GM13977 (cell line): ENCODE measurements at places on chromosomes 4 and X.
A peak's percentile ranks its signal among the peaks of the same experiment; 100 is the strongest.

GRCh38 chr4:159024266-159024665 is 78.6 kb upstream of the RAPGEF2 start:
- DNase-seq: no peak

GRCh38 chr4:19224820-19225219 is 1026.9 kb upstream of the SLIT2 start:
- DNase-seq: peak; percentile 9

GRCh38 chr4:111283066-111283677 is 660.3 kb upstream of the PITX2 start:
- peak; percentile 38 for DNase-seq

- DNase-seq: peak; percentile 19
Measured at GRCh38 chr4:163591614-163592020, 97.1 kb downstream of the TMA16 start.

DNA sequence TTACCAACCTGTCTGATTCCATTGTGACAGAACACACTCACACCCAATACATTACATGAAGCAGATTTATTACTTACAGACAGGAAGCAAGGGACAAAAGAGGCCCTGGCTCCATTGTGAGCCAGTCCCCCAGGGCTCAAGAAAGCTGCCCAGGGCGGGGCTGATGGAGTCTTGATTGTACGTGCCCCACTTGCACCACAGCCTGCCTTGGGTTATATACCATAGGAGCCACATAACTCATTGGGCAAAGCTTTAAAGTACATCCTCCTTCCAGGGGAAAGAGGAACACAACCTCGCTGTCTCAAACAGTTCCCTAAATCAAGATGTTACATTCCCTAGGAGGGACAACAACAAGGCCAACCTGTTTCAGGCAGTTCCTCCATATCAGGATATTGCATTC is 3.4 kb upstream of the ZRSR2 start:
- no peak for DNase-seq

DNA sequence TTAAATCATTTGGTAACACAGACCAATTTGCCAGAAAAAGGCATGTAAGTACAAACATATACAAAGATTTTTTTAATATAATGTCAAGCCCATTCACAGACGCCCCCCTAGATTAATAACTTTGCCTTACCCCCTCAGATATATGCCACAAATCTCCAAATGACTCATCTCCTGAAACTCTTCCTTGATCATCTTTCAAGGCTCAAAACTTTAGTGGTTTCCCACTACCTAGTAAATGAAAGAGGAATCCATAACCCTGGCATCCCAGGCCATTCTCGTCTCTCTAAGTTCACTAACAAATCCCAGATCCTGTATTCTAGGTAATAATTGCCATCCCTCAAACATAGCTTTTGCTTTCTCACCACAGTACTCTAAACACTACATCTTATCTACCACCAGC is 61.9 kb downstream of the PRSS12 start:
- DNase-seq: no peak

DNA sequence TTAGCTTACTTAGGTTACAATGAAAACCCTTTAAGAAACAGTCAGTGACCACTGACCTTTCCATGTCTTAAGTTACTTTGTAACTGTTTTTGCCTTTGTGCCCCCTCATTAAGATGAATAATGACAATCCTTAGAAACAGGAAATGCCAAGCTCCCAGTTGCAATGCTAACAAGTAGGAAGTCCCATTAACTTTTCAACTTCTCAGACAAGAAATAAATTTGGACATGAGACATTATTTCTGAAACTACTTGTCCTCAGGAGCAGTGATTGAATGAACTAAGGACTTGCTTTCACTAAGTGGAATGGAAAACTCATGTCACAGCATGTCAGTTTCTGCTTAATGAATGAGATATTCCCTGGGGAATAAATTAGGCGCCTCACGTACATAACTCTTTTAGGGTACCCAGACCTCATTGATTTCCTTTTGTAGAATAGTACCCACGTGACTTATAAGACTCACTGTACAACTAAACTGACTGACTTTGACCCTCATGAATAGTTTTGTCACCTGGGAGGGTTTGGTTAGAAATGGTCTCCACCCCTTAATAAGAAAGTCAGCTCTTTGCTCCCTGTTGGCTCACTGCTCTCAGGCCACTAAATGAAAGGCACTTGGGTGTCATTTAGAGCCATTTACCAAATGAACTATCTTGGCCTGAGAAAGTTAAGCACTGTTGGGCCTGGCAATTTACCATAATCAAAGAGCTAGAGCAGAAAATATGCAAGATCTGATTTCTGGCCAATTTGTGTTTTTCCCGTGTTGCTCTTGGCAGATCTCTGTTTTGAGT is 383.9 kb downstream of the RPA4 start:
- DNase-seq: no peak

DNA sequence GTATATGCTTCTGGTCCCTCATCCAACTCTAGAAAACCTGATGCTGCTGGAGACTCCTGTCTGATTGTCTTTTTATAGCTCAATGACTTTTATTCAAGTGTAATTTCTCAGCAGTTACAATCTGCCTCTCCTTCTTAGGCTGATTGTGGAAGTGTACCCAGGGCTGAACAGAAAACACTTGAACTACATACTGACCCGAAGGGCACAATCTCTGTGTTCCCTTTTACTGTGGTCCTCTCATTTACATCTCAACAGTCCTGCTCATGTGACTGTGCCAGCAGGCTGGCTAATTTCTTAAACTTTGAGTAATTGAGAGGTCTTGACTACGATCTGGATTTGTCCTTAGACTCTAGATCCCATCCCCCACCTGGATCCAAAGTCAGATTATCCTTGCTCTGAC is 863.4 kb downstream of the PDHA2 start:
- no peak for DNase-seq

DNA sequence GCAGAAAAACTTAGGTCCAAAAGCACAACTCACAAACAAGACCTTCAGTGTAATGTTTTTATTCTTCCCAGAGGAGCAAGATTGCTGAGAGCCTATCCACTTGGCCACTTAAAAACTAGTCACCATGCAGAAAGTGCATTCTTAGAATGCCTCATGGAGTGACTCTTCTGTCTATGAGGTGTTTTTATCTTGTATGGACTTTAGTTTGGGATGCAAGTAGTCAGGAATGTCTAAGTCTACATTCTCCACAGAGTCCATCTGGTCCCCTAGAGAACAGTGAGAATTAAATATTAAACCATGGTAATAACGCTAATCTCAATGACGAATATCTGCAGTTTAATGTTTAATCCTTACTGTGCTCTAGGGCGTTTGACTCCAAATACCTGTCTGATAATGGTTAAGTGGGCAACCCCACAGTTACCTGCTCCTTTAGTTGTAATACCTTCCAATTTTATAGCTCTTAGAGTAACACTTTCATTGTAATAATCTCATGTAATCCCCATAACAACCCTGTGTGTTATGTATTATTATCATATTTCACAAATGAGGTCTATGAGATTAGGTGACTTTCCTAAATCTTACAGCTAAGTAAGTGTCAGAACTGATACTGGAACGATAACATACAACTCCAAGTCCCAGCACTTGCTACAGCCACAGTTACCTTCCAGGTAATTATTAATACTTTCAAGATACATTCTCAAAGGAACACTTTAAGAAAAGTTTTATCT is 235.6 kb upstream of the JADE1 start:
- no peak for DNase-seq
